Islet precursor cell (in vitro differentiated cells): ENCODE measurements at places on chromosomes 1 and 21.

DNA sequence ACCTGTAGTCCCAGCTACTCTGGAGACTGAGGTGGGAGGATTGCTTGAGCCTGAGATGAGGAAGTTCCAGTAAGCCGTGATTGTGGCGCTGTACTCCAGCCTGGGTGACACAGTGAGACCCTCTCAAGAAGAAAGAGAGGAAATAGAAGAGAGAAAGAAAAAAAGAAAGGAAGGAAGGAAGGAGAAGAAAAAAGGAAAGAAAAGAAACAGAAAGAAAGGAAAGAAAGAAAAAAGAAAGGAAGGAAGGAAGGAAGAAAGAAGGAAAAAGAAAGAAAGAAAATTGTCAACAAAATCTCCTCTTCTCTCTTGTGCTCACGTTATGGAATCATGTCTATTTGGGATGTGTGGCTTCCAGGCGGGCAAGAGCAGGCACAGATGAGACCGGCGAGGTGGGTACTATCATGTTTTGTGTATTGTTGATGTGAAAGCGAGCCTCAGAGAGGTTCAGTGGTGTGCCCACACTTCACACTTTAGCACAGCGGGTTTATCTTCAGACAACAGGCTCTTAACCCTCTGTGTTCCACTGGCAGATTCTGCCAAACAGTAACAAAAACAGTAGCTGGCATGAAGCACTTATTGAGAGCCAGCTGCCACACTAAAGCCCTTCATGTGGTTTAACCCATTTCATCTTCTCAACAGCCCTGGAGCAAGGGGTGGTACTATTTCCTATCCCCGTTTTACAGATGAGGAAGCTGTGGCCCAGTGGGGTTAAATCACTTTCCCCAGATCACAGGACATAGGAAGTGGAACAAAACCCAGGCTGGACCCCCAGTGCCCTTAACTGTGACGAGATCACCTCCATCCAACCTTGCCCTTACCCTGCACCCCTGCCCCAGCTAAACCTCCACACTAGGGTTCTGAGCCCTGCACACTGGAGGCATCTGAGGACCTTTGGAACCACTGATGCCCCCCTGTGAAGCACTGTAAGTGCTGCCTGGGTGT lies 94.7 kb upstream of the TARDBP start:
- DNase-seq: no peak

GRCh38 chr1:158691907-158692306 lies 5.4 kb upstream of the SPTA1 start:
- no peak for DNase-seq

DNA sequence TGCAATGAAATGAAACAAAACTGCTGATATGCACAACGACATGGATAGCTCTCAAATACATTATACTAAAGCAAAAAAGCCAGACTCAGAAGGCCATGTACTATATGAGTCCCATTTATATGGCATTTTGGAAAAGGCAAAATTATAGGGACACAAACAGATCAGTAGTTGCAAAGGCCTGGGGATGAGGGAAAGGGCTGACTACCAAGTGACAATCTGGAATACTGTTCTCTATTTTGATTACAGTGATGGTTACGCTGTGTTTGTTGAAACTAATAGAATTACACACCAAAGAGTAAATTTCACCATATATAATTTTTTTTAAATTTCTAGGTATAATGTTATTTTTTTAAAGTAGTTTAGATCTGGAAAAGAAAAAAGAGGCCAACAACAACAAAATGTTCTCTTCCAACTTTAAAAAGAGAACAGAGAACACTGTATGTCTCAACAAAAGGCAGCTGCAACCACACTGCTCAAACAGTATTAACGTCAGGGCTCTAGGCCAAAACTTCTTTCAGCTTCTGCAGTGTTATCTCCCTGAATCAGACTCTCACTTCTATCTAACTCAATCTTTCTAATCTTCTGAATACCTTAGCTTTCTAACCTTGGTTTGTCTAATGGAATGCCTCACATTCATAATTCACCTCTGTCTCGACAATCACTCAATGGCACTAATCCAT lies 75.8 kb downstream of the FOXJ3 start:
- DNase-seq: no peak

GRCh38 chr1:194045416-194045815 lies 859.0 kb upstream of the B3GALT2 start:
- no peak for DNase-seq

- DNase-seq: no peak
These were observed 199.9 kb downstream of the LYPLAL1 start for GRCh38 chr1:219373616-219373935.

DNA sequence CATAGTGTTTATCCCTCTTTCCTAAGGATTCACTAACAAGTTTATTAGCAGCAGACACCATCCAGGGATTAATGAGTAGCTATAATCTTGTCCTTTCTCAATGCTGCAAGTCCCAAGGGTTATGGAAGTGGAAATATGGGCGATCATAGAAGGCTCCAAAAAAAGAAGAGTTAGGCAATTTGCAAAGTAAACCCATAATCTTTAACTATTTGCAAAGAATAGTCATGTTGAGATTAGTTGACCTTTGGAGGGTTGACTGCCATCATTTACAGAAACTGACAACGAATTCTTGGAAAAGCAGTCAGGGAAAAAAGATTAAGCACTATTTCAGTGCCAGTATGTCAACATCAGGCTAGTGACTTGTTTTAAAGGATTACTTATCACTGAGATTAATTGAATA lies 169.9 kb downstream of the KCNT2 start:
- DNase-seq: no peak
